CMK (cell line): ENCODE measurements at places on chromosomes 16 and 17.

DNA sequence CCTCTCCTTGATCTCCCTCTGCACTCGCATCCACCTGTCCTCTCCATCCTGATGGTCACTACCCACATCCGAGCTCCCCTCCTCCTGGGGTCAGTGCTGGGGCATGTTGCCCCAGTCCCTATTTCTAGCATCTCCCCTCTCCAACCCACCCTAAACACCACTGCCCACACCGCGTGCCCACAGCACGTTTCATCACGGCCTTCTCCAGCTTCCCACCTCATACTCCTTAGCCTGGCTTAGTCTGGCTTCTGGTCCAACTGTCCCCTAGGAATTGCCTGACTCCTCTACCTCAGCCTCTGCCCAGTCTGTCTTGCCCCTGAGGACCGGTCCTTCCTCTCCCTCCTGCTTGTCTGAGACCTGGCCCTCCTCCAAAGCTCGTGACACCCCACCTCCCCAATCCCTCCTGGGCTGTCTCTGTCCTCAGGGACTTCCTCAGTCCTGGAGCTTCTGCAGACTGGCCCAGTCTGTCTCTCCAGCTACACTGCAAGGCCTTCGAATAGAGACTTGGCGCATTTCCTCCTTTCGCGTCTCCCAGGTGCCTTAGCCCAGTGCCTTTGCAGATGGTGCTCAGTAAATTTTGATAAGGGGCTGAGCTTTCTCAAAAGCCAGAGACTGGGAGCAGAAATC is 4.9 kb downstream of the ALOX15 start:
- no peak for DNase-seq

DNA sequence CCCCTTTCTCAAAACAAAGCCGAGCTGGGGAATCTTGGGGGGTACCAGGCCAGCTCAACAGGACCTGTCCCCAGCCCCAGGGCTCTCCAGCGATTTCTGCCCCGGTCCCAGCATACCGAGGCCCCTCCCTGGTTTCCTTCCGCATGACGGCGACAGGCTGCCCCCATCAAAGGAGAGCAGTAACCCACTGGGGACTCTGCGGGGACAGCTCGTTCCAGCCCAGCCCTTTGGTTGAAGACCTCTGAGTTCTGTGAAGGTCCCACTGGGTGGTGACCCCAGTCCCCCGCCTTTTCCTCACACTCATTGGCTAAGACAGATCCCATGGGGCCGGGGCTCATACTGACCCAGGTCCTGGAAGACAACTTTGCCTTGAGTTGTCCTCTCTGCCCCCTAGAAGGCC is 4.1 kb downstream of the SMTNL2 start:
- DNase-seq = no peak

- DNase-seq = no peak
These were observed at the start of gene IRF8 for GRCh38 chr16:85898521-85899442. Gene IRF8 (plus strand): TSS chr16:85899162. CDS start chr16:85903016, 3,854 bp downstream.

DNA sequence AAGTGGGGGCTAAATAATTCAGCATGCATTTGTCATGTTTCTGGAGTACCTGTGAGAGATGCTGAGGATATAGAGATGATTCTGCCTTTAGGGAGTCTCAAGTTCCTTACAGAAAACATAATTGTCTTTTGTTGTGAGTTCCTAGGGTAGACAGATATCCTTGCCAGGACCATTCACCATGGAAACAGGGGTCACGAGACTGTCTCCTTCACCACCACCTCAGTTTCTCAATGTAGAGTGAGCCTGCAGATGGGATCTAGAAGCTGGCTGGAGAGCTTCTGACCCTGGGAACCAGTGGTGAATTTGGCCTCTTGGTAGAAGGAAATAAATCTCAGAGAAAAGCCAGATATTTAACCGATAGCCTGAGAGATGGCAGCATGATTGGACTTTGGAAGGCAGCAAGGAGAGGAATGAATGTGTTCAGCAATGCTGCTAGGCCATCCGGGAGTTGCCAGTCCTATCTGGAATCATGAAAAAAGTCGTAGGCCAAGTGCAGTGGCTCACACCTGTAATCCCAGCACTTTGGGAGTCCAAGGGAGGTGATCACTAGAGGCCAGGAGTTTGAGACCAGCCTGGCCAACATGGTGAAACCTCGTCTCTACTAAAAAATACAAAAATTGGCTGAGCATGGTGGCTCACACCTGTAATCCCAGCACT is 7.4 kb upstream of the HDAC5 start:
- DNase-seq = no peak

GRCh38 chr16:86022381-86022960 is 123.5 kb downstream of the IRF8 start:
- no peak for DNase-seq

GRCh38 chr16:1026784-1027500 is 45.4 kb downstream of the SOX8 start:
- no peak for DNase-seq

GRCh38 chr17:40071313-40072039 is 8.7 kb downstream of the THRA start:
- no peak for DNase-seq

DNA sequence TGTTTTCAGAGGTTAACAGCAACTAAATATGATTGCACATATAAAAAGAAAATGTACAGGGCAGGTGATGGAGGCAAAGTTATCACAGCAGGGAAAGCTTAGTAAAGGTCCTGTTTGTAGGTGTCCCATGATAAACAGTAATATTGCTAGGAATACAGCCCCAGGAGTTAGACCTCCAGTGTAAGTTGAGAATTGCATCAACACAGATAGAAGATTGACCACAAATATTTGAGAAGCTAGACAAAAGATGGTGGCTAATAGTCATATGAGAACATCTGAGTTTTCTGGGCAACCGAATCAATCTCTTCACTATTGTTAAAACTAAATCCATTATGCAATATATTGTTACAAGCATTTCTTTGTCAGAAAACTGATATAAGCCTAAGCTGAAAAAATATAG is 152.6 kb downstream of the CDH11 start:
- no peak for DNase-seq

DNA sequence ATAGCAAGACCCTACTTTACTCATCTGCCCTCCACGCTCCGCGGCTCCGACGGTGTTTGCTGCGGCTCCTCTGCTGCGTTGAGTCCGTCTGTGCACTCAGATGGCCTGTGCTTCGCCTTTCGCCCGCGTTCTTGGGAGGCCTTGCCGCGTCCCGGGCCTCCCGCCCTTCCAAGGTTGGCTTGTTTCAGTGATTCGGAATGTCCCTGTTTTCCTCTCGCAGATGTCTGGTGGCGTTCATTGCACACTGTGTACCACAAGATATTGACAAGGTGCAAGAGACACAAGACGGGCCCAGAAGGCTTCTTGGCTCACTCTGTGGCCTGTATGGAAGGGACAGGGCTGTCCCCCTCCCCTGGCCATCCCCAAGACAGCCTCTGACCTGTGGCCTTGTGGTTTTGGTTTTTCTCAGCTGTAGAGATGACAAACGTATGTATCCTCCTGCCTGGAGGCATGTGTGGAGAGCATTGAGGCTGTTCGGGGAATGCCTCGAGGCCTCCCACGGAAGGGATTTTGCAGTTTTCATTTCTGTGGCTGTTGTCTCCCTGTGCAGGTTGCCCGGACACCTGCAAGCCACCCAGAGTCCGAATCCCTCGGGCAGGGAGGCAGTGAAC is 15.4 kb downstream of the MGRN1 start:
- no peak for DNase-seq

GRCh38 chr17:8576559-8577294 is 53.8 kb downstream of the MYH10 start:
- DNase-seq = no peak

DNA sequence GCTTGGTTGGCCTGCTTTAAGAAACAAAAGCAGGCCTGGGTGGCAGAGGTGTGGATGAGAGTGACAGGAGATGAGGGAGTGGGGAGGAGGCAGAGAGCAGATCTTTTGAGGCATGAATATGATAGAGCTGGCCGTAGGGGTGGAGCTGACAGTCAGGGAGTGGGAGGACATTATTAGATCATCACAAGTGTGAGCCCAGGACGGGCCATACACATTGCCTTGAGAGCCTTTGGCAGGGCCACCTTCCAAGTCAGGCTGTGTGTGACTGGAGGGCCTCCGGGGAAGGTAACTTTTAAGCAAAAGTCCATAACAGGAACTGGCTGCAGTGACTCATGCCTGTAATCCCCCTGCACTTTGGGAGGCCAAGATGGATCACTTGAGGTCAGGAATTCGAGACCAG is 26.3 kb downstream of the GINS3 start:
- DNase-seq = no peak

- no peak for DNase-seq
These were observed 1.1 kb downstream of the KRTAP9-9 start for GRCh38 chr17:41256291-41256685.

DNA sequence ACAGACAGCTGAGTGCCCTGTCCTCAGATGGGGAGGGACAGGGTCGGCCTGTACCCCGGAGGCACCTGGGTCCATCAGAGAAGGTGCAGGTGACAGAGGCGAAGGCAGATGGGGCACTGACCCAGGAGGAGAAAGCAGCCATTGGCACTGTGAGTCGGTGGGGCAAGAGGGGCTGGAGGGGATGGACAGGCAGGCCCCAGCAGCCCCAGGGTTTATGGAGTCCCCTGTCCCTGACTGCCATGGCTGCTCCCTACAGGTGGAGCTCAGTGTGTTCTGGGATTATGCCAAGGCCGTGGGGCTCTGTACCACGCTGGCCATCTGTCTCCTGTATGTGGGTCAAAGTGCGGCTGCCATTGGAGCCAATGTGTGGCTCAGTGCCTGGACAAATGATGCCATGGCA is 32.1 kb downstream of the ANKRD40 start:
- no peak for DNase-seq

GRCh38 chr17:60604686-60605334 is 4.8 kb downstream of the PPM1D start:
- DNase-seq = no peak

DNA sequence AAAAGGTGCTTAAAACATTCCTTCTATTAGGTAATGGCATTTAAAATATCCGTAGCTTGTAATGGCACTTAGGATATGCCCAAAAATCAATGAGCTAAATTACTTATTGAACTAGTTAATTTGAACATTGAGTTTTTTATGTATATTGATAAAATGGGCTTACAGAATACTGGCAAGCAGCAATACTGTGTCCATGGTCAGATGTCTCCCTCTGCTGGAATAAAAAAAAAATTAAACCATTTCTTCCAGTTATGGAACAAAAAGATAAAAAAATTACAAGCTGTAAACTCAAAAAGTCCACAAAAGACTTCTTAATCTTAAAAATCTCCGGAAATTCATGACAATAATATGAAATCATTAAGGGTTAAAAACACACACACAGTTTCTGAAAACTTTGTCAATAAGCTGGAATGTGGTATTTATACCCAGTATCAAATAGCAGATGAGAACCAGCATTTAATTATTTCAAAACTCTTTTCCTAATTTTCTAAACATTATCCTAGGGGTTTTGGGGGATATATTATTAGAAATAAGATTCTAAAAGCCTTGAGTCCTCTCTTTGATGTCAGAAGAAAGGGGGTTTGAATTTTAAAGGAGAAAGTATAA is 21.5 kb upstream of the PSMD7 start:
- no peak for DNase-seq

DNA sequence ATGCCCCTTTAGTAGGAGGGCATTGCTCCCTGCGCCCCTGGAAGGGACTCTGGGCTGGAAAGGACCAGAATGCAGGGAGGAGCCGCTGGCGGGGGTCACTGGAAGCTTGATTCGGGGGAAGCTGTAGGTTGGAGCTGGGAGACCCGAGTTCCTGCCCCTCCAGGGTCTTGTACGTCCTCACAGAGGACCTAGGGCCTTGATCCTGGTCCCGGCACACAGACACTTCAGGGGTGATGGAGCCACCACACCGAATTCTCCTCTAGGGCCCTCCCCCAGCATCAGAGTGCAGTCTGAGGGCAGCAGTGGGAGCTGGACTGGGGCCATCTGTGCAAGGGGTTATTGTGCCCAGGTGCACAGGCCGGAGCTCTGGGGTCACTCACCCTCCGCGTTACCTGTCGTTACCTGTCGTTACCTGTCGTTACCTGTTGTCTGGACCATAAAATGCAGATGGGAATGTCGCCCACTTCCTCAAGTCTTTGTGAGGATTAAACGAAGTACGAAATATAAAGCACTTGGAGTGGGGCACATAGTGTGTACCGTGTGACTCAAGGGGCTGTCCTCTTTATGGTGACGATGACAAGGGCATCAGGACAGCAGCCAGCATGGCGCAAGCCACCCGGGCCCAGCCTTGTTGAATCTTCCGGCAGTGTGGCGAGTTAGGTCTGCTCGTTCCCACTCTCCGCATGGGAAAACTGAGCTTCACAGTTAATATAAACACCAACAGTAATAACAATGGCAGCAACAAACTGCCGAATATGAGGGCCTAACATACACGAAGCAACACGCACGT is 48.6 kb downstream of the CMIP start:
- no peak for DNase-seq

DNA sequence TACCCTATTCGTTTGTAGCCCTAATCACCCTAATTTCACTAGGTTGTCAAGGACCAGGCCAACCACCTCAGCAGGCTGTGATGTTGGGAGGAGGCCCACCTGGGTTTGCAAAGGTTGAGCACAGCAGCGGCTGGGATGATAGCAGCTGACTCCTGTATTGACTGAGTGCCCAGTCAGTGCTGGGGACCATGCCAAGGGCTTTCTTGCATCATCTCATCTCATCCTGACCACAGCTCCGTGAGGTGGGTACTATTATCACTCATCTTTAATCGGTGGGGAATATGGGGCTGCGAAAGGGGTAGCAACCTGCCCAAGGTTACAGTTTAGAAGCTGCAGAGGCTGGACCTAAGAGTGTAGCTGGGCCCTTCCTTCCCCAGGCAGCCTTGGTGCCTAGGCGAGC is 11.7 kb downstream of the ATPAF2 start:
- no peak for DNase-seq

GRCh38 chr17:65553646-65554552 is 7.5 kb downstream of the AXIN2 start:
- DNase-seq = no peak

DNA sequence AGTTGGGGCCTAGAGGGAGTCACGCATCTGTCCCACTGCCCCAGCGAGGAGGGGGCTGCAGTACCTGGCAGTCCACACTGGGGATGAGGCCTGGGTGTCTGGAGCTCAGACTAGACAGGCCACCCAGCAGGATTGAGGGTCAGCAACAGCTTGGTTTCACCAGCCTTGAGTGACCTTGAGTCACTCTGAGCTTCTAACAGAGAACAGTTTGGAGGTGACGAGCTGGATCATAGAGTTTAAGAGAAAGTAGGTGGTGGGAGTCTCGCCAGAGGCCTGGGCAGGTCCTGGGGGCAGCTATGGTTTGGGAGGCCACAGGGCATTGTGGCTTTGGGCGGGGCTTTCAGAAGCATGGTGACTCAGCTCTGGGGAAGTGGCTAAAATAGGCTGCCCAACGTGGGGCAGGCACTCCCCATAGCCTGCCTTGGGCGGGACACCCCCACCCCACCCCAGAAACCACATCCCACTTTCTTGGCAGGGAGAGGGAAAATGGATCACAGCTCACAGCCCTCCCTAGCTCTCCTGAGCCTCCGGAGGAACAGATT is 20.5 kb downstream of the CDC42EP4 start:
- no peak for DNase-seq

- DNase-seq = peak; percentile 99
These were observed 210.0 kb upstream of the GSE1 start for GRCh38 chr16:85402910-85403692.

GRCh38 chr16:1300664-1301476 is 8.6 kb upstream of the UBE2I start:
- no peak for DNase-seq
